ENCODE measurements at places on chromosomes 5 and 9.

DNA sequence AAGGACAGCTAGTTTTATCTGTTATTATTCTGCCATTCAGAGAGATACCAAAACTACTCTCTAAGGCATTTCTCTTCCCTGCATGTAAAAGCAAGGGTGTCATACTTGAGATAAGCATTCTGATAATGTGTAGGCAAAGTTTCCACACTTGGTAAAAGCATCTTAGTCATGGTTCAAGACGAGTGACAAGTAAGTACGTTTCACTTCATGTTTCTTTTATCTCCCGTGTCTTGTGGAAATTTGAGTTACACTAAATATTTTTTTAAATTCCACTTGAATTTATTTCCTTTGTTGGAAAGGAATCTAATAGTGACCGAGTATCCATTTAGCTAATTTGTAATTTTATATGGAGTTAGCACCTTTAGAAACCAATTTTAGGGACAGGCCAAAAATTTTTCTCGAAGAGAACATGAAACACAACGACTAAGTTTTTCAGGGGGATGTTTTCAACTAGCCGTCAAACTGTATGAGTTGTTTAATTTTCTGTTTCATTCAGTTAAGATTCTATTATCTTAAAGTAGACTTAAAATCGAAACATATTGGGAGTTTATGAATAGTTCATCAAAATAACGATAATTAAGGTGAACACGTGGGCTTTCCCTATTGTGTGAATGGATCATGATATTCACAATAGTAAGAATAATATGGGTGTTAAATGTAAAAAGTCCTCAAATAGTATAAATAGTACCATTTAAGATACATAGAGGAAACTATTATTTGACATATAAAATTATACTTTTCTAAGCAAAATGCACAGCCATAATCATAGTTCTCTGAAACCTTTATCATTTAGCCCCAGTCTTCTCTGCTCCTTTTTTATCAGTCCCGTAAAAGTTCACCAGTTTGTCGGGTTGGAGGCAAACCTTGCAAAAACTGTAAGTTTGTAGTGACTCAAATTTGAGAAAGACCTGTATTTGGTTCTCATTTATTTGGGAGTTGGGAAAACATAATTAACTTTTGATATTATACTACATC, 1.6 kb downstream of the RFESD start:
- no peak for DNase-seq

GRCh38 chr9:13904746-13905145, 409.2 kb downstream of the NFIB start:
- no peak for DNase-seq

GRCh38 chr5:95823738-95824609, 1.4 kb upstream of the GLRX start:
- no peak for DNase-seq

DNA sequence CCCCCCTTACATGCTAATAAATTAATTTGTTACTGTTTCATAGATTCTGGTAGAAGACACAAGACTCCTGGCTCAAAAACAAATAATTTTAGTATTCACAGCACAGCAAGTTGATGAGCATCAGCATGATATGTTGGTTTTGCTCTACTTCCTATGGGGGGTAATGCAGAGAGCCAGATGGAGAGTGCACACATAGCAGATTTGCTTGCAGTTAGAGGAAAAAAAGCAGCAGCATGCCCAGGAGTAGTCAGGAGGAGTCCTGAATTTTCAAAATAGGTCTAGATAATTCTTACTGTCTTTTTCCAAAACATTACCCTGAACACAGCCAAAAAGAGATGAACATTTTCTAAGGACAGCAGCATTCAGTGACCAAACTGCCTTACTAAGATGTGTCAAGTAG, 261.3 kb downstream of the COX7C start:
- DNase-seq = no peak

DNA sequence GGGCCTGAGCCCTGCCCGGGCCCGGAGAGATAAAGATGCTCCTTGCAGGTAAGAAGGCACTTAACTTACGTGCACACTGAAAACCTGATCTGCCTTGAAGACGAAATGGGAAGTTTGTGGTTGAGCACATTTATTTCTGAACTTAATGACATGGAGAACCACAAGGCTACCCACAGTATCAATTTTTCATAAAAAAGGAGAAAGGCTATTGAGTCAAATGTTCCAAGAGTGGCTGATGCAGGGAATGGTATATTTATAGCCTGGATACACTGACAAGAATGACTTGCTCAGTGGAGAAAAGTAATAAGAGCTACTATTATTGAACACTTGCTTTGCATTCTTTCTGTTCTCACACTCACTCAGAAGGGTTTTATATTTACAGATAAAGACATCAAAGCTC, 419.3 kb downstream of the ACTL7B start:
- no peak for DNase-seq

GRCh38 chr9:85246541-85246940, 495.2 kb downstream of the AGTPBP1 start:
- no peak for DNase-seq

DNA sequence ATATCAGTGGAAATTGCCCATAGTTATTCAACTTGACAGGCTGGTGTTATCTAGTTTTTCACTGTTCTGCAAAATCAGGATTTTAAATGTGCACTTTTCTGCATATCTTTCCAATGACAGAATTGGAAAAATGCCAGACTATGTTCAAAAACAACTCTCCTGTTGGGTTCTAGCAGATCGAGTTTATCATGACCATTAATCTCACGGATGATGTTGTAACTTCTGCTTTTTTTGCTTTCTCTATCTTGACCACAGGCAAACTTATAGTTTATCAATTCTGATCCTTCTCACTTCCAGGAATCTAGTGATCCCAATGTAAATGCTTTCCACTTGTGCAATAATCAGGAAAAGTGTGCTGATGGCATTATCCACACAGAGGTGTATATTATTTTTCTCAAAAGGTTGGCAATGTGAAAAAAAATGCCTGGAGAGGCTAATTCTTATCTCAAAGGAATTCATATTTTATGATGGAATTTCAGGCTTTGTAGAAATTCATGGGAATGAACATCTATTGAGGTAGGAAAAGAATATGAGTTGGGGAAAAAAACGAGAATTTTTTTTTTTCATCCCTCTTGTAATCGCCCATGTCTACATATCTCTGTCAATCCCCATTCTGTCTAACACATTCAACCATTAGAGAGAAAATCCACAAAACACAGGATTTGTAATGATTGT, 73.6 kb upstream of the DAB2 start:
- DNase-seq = no peak

DNA sequence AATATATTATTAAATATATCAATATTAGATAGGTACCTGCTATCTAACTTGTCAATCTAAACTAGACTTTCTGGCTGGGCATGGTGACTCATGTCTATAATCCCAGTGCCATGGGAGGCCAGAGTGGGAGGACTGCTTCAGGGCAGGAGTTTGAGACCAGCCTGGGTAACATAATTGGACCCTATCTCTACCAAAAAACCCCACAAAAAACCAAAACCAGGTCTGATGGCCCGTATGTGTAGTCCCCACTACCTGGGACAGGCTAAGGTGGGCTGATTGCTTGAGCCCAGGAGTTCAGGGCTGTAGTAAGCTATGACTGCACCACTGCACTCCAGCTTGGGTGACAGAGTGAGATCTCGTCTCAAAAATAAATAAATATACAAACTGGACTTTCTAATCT, 55.0 kb downstream of the PJA2 start:
- DNase-seq = no peak

DNA sequence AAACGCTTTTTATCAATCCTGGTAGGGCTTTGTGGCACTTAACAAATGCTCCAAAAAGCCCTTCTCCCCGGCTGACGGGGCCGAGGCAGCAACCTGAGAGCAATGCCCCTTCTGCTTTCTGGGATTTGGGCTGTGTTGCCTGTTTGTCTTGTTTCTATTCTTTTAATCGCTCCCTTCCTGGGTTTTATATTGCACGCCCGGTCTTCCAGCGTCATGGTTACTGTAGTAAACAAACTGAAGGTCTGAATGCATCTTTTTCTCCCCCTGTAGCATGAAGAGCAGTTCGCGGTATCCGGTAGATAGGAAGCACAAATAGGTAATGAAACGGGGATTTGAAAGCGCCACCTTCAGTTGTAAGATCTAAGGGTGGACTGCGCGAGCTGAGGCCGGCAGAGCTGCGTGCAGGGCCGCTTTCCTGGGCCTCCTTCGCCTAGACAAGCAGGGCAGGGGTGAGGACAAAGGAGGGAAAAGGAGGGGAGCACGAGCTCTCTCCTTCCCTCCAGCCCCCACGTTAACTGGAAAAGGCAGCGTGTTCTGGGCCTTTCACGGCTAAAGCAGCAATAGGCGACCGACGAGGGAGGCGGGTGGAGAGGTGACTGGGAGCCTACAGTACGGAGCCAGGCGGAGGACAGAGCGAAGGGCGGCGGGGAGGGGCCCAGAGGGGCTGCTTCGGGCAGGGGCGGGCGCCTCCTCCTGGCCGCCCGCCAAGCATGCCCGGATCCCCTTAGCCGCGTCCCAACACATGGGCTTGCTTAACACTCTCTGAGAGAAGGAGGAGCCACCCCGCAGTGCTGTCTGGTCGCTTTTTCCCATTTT, 49.3 kb upstream of the ZNF366 start:
- no peak for DNase-seq

GRCh38 chr9:32502464-32502863, 23.5 kb downstream of the RIGI start:
- DNase-seq = no peak

DNA sequence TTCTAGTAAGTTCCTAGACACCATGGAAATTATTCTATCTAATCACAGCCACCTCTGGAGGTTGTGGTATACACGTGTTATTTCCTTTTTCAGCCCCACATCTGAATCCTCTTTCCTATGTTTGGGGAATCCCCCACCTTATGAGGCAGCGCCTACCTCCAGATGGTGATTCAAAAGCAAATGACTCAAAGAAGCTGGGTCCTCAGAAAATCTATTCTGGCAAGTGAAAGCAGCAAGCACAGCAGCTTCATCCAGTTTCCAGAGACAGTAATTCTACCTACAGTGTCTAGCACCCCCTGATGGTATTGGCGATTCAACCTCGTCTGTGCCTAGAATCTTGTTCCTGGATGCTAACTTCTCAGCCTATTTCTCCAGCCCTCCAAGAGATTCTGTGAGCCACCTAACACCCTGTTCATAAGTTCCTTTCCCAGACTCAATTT, 43.0 kb downstream of the STRBP start:
- DNase-seq = no peak

DNA sequence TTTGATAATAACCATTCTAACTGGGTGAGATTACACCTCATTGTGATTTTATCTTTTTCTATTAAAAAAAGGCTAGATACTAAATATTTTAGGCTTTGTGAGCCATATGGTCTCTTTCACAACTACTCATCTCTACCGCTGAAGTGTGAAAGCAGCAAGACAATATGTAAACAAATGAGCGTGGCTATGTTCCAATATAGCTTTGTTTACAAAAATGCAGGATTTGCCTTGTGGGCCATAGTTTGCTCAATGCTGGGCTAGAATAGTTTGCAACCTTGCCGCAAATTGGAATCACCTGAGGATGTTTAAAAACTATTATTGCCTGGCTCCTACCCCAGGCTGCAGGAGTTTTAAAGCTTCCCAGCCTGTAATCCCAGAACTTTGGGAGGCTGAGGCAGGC, 10.2 kb upstream of the GPR150 start:
- DNase-seq = no peak

GRCh38 chr5:160152287-160152686, 33.0 kb upstream of the PWWP2A start:
- DNase-seq = no peak

GRCh38 chr9:22257026-22257816, 189.4 kb upstream of the DMRTA1 start:
- DNase-seq = no peak

- no peak for DNase-seq
These were observed 527.0 kb upstream of the TUSC1 start for GRCh38 chr9:26205261-26205660.

DNA sequence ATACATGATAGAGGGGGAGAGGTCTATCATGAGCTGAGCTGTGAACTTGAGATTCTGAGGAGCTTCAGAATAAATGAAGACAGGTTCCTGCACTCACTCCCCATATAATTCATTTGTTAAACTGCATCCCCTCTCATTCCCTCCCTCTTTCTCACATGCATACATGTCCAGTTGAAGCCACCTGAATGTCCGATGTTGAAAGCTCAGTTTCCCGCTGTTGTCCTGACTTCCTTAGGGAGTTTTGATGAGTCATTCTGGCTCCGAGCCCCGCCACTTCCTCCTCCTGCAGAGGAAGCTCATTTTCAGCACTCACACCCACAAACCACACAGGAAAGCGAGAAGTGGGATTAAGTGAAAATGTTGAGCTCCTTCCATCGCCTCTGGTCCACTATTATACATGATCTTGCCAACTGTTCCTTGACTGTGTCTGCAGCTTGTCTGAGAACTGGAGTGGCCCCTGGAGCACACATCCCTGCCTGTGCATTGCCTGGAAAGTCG, 121.2 kb downstream of the CEMIP2 start:
- DNase-seq = no peak

GRCh38 chr5:112290691-112291090, 128.4 kb downstream of the EPB41L4A start:
- DNase-seq = no peak

- DNase-seq = no peak
These were observed 26.7 kb downstream of the ECM2 start for GRCh38 chr9:92509050-92509449.

DNA sequence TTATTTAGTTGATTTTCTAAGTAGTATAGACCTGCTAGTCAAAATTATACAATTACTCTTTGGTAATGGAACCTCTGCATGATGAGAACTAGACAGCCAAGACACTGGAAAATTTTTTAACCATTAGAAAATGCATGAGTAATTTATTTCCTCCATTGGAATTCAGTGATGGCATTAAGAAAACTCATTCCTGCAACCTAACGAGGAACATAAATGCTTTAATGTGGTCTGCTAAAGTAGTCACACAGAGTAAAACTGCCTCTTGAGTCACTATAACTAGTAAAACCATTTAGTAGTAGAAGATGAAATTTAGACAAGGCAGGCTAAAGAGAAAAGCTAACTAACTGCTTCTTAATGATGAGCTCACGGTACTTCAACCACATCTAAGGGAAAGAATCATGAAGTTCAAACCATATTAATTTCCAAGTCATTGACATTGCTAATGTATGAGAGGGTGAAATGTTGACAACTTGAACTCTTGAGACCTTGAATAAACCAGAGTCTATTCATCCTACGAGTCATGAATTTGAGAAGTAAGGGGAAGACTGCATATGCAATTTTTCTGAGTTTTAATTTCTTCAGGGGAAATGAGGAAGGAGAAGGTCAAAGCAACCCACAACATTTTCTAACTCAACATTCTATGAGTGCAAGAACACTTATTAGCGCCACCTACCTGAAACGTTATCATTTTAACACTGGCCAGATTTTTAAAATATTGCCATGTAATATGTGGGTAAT, 74.4 kb downstream of the GLIS3 start:
- no peak for DNase-seq

GRCh38 chr9:69249337-69249736, 75.3 kb downstream of the TJP2 start:
- DNase-seq = no peak

GRCh38 chr9:127919253-127919815, 2.5 kb upstream of the ST6GALNAC4 start:
- DNase-seq = no peak
